ENCODE measurements at places on chromosomes 6 and 20.

GRCh38 chr20:43375591-43375990 lies 82.1 kb upstream of the SRSF6 start:
- DNase-seq = no peak

DNA sequence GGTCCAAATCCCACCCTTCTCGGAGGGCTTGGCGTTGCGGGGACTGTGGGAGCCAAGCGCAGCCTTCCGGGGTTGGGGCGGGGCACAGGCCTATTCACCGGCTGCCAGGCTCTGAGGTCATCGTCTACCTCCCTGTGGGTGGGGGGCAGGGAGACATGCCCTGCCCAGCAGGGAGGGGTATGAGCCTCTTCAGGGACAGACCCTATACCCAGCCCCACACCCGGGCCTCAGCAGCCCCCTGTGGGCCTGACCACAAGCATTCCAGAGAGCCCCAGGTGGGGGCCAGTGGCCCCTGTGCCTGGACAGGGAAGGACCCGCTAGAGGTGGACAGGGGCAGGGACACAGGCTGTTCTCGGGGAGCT lies 11.6 kb downstream of the LAMA5 start:
- DNase-seq = no peak

DNA sequence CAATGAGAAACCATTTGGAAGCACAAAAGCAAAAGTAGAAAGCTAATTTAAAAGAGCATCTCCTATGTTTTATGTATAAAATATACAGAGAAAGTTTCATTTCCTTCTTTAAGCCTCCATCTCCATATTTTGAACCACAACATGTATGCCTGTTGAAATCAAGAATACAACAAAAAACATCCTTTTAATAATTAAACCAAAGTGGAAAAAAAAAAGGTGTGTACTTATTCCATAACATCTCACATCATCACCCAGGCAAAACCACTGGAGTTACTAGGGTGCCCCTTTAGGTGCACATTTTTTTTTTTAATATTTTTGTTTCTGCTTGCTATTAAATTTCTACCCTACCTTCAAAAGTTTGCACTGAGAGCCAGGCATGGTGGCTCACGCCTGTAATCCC lies 43.0 kb downstream of the EDN1 start:
- DNase-seq = no peak

GRCh38 chr6:28107506-28107905 lies 16.9 kb upstream of the ZSCAN16 start:
- no peak for DNase-seq

DNA sequence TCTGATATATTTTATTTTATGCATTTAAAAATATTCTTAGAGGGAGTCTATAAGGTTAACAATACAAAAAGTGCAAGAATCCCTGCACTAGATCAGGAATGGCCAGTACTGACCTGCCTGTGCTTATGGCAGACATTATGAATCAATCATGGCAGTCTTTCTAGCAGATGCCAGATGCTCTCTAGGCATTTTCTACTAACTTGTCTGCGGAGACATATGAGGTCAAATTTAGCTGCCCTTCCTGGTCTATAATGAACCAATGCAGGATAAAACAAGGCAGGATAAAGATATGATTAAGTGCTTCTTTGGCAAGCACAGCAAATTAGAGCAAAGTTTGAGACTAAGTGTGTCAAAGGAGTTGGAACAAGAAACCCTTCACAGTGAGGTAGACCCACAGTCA lies 46.6 kb upstream of the RNF24 start:
- DNase-seq = no peak

- no peak for DNase-seq
These were observed 111.6 kb downstream of the ERMARD start for GRCh38 chr6:169862892-169863525.

Data from stimulated activated CD4-positive, alpha-beta T cell treated with anti-CD3 and anti-CD28 coated beads, Interleukin-15, amount 100 ng/mL, for 1 hour (primary cell).